ENCODE measurements at places on chromosomes 3 and 15.

- no peak for DNase-seq
Measured at GRCh38 chr3:68206524-68207117, 552.2 kb upstream of the SUCLG2 start.

DNA sequence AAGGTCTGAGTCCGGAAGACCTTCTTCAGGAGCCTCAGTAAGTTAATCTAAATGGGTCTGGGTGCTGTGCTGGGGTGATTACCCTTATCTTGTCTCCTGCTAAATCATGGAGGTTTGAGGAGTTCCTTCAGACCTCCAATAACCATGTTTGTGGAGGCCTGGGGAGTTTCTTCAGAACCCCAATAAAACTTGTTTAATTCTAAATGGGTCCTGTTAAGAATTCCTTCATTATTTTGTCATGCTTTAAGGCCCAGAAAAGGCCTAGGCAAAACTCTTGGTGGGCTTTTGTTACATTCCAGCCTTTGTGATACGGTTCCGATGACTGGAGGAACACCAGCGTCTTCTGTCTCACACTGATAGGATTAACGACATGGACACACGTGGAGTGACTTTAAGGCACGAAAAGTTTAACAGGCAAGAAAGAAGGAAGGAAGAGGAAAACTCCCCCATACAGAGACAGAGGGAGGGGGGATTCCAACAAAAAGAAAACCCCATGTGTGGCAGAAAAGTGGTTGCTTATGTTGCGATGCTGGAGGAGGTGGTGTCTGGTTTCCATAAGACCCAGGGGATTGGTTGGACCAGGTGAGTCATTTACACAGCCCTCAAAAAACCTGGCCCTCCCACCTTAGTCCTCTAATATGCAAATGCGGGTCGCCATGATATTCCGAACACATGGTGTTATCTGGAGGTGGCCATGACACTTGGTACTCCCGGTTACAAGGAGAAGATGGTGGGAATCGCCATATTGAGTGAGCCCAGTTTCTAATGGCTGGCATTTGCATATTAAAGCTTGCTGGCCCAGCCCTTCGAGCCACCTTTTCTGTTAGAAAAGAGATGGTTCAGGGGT lies 72.6 kb upstream of the MFGE8 start:
- DNase-seq, result no peak

DNA sequence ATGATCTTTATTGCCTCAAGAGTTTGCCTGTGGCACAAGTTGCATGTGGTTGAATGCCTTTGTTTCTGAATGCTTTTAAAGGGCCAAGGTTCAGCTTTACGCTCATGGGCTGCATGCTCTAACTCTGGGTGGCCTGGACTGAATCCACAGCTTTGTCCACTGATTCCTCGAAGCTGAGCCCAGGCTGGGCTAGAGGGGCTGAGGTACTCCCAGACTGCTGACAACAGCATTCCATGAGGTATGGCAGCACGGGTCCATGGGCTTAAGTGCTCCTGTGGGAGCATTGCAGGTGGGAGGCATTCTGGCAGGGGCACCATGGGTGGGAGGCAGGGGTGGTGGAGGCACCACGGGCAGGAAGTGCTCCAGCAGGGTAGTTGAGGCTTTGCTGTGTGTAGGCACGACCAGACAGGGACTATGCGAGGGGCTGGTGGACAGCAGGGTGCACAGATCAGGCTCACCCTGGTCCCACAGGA lies 61.6 kb downstream of the GLCE start:
- DNase-seq, result no peak

- no peak for DNase-seq
Measured at GRCh38 chr15:57440167-57440566, 63.9 kb downstream of the CGNL1 start.

DNA sequence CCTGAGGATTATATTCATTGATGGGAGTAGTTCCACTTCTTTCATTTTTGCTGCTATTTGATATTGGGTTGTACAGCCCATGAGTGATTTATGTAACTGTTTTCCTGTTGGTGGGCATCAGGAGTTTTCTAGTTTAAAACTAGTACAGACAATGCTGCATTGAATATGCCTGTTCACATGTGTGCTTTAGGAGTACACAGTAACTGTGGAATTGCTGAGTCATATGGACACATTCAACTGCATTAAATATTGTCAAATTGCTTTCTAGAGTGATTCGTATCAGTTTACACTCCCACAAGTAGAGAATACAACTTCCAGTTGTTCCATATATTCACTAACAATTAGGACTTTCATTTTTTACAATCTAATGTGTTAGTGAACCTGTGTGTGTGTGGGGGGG lies 59.8 kb upstream of the THSD4 start:
- no peak for DNase-seq

DNA sequence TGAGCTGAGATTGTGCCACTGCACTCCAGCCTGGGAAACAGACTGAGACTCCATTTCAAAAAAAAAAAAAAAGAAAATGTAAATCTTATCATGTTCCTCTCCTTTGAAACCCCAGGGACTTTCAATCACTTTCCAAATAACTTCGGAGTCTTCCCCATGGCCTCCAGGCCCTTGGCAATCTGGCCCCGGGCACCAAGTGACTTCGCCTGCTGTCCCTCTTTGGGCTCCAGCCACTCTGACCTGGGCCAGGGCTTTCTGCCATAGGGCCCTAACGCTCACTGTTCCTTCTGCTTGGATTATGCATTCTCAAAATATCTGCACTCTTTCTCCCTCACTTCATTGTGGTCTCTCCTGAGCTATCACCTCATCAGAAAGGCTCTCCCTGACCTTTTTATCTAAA lies 260.9 kb downstream of the KLF13 start:
- DNase-seq, result no peak

GRCh38 chr15:100684591-100684990 lies 82.2 kb downstream of the ASB7 start:
- no peak for DNase-seq

DNA sequence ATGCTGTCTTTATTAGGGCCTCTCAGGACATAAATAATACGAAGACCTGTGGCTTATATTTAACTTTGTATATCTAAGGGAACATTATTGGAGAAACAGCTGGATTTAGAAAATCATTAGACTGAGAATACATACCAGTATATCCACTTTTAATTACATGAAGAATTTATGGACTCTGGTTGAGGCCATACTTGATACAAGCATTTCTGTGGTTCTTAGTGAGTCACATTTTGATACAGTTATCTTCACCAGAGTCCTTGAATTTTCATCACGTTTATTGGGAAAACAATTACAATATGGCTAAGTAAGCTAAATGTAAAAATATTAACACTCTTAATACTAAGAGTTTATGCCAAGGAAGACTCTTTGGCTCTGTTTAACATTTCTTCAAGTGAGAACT lies 9.9 kb downstream of the KIF23 start:
- no peak for DNase-seq

DNA sequence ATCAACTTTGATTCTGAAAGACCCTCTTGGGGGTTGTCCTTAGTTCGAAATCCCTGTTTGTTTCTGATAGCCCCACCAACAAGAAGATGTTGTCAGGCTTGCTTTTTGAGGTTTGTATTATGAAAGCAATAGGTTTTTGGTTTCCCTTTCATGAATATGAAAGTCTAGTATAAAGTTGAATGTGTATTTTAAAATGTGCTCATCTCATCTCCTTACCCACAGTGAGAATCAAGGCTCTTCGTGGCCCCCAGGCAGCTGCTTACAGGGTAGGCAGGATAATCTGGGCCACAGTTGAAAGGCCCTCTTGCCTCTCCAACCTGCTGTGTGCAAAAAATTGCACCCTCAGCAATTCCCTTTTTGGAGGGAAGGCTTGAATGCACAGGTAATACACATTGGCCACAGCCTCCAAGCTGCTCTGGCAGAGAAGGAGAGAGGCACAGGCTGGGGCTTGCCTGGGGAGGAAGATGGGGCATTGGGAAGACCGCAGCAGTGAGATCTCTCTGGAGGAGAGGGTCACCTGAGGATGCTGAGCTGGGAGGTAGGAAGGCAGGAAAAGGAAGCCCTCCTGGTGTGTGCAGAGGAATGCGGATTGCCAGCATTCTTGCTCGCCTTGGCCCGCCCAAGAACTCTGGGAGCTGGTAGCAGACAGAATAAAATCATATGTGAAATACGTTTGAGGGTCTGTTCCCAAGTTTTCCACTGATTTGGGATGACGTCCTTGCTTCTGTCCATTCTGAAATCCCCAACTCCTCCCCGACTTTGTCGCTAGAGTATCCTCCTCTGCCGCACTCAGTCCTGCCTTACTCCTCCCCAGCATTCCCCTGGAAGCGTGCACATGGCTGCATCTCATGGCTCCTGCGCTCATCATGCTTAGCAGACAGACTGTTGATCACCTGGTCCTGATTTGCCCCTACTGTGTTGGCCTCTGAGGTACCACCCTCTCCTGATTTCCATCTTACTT lies 196.4 kb downstream of the RPLP1 start:
- DNase-seq, result no peak

All from GM12892 (cell line).